ENCODE measurements at places on chromosomes 13 and 19.

DNA sequence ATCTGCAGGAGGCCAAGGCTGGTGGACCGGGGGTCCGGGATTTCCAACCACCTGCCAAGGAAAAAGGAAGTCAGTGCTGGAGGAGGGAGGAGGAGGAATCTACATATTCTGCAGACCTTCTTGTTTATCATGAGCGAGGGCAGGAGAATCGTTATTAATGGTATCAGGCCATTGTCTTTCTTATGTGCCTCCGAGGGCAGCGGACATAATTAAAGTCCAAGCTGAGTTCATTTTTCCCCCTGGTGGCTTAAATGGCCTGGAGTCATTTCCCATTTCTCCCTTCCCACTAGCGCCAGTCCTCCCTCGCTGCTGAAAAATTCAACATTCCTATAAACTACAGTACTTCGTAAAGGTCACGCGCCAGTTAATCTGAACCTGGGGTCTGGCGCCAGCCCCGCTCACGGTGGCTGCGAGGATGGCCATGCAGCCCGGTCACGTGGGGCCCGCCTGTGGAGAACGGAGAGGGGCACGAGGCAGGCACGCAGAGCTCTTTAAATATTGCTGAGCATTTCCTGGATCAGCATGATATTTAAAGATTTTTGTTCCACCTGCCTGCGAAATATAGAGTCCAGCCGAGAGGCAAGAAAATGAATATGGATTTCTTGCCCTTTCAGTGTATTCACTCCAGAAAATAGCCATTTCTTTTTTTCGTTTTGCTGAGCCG is 85.2 kb upstream of the PCDH8 start:
- DNase-seq = no peak

GRCh38 chr13:110456550-110456949 is 105.0 kb downstream of the RAB20 start:
- no peak for DNase-seq

- no peak for DNase-seq
Measured at GRCh38 chr13:77009011-77009410, 17.1 kb downstream of the CLN5 start.

DNA sequence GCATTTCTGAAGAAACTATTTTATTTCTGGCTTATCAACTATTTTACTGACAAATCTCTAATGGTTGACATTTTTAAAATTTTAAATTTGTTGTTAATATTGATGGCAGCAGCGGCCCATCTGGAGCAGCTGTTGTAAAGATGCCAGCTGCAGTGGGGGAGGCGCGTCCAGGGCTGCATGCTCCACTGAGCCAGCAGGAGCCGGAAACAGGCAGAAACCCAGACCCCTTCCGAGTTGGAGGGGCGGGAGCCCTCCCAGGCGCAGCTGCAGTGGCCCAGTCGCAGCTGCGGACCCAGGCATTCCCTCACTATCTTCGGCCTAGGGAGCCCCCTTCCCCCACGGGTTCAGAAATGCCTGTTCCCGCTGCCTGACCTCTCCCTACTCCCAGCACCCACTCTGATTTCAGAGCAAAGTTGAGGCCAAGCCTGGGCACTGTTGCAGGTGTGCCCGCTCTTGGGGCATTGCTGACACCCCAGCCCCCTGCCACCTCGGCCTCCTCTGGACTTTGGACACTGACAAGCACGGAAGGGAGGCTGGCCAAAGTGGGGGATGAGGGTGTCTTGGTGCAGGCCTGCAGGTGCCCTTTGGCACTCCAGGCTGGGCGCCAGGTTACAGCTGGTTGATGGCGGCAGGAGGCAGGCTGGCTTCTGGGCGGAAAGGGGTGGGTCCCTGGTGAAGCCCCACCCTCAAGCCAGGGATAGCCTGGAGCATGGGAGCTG is 69.2 kb downstream of the PIBF1 start:
- no peak for DNase-seq

GRCh38 chr13:60210510-60211330 is 47.0 kb upstream of the DIAPH3 start:
- DNase-seq = no peak

GRCh38 chr13:114237415-114238112 is 2.9 kb downstream of the CDC16 start:
- no peak for DNase-seq

DNA sequence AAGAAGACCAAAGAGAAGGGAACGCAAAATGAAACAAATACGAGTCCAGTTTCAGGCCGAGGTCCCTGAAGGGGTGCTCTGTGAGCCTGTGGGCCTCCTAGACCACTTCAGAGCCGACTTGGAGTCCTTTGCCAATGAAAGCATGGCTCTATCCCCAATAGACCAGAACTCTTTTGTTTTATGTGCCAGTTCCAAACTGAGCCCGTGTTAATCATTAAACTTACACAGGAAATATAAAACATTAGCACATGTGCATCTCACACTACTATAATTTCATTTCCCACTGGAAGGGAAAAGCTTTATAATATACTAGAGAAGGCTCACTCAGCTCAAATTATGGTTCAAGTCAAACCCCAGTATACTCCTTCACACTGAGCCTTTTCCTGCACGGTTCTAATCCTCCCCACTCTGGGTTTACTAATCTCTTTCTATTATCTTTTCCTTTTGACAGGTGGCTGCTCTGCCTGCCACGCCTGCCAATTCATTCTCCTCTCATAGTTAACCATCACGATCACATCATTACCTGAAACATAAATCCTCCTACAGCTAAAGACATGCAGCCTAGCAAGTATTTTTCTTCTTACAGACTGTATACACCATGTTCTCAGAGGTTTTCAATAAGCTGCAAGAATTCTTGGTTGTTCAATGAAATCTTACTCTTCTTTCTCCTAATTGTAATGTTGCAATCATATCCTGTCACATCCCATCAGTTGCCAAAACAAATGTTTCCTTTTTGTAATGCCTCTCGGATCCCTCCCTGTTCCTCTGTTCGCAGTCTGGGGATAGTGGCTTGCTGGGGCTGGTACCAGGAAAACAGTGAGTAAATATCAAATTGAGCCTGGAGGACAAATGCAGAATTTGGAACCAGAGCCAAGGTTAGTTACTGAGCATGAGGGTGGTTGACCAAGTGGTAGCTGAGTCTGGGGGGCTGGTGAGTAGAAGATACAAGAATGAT is 18.8 kb upstream of the WASF3 start:
- no peak for DNase-seq

GRCh38 chr19:33706631-33707030 is 84.9 kb downstream of the CHST8 start:
- no peak for DNase-seq

- no peak for DNase-seq
Measured at GRCh38 chr19:11378319-11379189, 4.1 kb downstream of the SWSAP1 start.

- DNase-seq = no peak
Measured at GRCh38 chr13:27631156-27631555, 9.5 kb downstream of the POLR1D start.

GRCh38 chr13:74316547-74316946 is 182.3 kb upstream of the KLF12 start:
- DNase-seq = no peak
